Calu3 (cell line): ENCODE measurements at places on chromosomes 4 and X. TPM values are rescaled to one million over a fixed set of nuclear protein-coding genes. Genes with fewer than 3 reads are reported as not detected.

- DNase-seq = no peak
Observed at GRCh38 chr4:174847801-174848427, 18.9 kb upstream of the GLRA3 start.

MFAP3L gene
- total RNA-seq = 5.9 and 6.8 TPM in 2 replicates

GPR78 gene
- 0.20 TPM in 1 of 2 replicates, not detected in the other for total RNA-seq

- no peak for DNase-seq
Observed at GRCh38 chr4:176357359-176358082, 37.8 kb downstream of the SPCS3 start.

DNA sequence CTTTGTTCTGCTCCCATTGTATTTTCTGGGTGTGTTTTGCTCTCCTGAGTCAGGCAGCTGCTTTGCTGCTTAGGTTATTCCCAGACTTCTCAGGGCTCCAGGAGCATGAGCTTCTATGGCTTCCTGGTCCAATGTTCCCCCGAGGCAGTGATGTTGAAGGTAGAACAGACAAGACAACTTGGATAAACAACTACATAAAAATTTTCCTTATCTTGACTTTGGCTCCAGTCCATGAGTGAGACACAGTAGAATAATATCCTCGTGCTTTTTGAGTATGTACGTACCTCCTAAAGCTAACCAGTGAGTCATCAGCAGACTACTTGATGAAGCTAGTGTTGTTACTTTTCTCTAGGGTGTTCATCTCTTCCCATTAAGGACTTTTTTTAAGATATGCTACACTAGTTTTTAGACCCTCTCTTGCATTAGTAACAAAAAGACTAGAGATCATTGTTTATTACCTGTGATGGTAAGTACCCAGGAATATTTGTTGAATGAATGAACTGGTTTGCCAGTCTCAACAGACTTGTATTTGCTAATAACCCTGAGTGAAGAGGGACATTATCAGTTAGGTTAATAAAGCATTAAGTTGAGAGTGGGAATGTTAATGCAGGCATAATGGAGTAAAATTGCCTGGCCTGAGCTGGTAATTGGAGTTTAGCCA, 131.9 kb downstream of the FHIP1A start:
- peak; percentile 12 for DNase-seq

BANK1 gene
- total RNA-seq = 6.4 and 7.9 TPM in 2 replicates

- DNase-seq = no peak
Observed at GRCh38 chrX:154734061-154734781, 16.7 kb downstream of the GAB3 start.

GRCh38 chr4:39855909-39856512, 121.7 kb downstream of the PDS5A start:
- DNase-seq = no peak

SLC9B1 gene
- total RNA-seq = not detected in 2 replicates

DNA sequence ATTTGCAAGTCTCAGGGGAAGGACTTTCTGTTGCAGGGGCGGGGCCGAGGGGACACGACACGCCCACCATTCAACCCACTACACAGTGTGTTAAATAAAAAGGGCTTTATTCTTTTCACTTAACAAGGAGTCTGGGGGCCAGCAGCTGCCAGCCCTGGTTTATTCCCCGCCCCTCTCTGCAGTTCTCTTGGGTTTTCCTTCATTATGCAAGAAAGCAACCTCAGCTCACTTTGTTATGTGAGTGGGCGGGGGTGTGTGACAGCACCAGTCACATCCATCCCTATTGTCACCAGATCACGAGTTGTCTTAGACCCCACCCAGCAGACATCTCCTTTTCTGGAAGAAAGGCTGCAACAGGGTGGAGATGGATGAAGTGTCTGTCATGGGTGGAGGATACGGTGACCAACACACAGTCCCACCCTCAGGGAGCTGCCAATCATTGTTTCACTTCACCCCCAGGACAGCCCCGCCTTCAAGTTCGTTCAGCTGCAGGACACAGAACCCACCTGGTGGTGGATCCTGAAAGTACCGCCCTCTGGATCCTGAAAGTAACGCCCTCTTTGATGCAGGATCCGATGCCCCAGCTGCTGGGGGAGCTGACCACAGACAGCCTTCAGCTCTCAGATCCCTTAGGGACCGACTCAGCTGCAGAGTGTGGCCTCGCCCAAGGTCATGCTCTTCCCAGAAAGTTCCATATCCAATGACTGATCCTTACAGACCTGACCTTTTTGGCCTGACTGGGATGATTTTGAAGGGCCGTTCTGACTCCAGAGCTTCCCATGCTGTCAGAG, 79.6 kb downstream of the SMIM20 start:
- peak; percentile 10 for DNase-seq

GRCh38 chr4:144714166-144714565, 68.2 kb downstream of the HHIP start:
- no peak for DNase-seq

DNA sequence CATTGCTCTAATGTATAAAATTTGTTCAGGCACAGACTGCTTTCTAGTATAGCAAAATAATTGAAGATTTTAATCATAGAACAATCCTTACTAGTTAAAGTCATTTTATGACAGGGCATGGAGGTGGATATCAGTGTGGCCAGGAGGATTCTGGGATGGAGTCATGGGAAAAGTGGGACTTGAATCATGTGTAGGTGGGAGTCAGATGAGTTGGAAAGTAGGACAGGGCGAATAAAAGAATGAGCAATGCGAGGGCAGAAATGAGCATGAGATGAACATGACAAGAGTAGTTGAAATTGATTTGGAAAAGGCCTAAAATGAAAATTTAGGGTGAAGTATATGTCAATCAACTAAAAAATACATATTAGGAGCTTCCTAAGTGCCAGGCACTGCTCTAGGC, 7.2 kb upstream of the SDAD1 start:
- DNase-seq = no peak

GRCh38 chr4:8308144-8308543, 38.6 kb downstream of the HTRA3 start:
- DNase-seq = no peak

GRCh38 chr4:169272265-169272886, 1.6 kb upstream of the SH3RF1 start:
- DNase-seq = no peak

- no peak for DNase-seq
Observed at GRCh38 chr4:79047316-79047715, 108.1 kb upstream of the PAQR3 start.
